NCI-H2171 (cell line): ENCODE measurements at places on chromosomes 2 and 18.
A peak's percentile ranks its signal among the peaks of the same experiment; 100 is the strongest.

- DNase-seq = no peak
These were observed 349.5 kb downstream of the IRS1 start for GRCh38 chr2:226450141-226450540.

- no peak for DNase-seq
These were observed 62.6 kb upstream of the ALPP start for GRCh38 chr2:232315923-232316299.

DNA sequence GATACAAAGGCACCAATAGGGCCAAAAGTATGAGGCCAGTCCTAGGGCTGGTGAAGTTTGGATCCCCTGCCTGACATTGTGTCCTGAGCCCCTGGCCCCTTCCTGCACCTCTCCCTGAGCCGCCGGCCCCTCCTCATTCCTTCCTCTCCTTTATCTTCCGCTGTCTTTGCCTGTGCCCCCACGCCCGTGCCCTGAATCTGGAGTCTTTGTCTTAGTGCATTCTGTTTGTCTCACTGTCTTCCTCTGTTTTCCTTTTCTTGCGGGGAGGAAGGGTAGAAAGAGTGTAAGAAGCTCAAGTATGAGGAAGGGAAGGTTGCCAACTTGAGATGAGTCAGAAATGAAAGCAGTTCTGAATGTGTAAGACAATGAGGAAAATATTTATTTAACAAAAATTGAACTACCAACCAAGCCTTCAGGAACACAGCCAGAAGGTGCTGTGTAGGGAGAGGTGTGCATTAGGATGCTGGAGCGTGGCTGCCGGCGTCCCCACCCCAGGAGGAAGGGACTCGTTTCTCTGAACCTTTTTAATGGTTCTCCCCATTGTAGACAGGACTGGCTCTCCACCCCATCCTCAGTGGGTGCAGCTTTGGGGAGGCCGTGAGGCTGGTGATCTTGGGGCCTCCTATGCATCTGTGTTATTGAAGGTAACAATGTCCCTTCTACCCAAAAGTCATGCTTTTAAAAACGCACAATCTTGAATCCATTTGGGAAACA lies 133.1 kb downstream of the NEDD4L start:
- no peak for DNase-seq

GRCh38 chr2:54956111-54956627 lies 94.1 kb downstream of the RTN4 start:
- DNase-seq = no peak

- DNase-seq = no peak
These were observed 11.1 kb downstream of the DHRS9 start for GRCh38 chr2:169080250-169081069.

- no peak for DNase-seq
These were observed 80.3 kb upstream of the SESTD1 start for GRCh38 chr2:179344970-179345369.

- no peak for DNase-seq
These were observed 3.3 kb upstream of the HJURP start for GRCh38 chr2:233857511-233858141.

DNA sequence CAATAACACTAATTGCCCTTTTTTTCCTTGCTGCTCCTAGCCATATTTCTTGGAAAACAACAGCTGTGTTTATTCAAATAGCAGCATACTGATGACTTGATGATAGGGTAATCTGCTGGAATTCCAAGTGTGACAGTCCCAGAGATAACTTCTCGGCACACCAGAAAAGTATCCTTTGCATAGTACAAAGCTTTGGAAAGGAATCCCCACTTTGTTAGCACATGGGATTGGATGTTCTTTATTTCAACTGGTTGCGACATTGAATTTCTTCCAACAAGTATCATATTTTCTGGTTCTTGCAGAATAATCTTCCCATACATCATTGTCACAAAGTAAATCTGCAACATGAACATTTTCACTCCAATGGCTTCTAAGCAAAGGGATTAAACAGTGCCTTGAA lies 445.8 kb upstream of the ACVR2A start:
- DNase-seq = no peak

DNA sequence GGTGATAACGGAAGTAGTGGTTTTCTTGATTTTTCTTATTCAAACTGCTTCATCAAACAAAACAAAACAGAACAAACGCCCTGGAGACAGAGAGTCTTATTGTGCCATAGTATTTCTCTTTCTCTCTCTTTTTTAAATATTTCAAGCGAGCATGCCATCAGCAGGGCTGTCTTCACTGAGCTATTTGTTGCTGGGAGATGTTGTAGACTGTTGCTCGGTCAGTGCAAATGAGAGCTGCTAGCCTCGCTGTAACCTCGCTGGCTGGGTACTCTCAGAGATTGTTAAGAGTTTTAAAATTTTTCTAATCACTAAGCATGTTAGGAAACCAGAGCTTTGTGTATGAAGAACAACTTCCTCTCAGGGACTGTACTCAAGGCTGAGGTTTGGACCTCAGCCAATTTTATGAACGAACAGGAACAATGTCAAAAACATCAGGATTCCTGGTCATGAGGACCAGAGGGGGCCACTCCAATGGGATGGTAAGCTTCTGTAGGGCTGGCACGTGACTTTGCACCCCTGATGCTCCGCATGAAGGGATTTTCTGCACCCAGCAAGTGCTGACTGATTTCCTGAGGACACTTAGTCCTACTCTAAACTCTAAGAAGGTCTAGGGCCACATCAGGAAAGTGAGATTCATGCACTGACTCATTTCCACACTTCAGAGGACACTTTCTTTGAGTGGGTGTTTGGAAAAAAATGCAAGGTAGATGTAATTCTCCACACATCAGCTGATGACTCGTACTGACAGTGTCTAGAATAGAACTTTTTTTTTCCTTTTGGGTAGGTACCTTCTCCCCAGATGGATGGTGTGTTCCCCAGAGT lies 59.8 kb upstream of the IL1R1 start:
- DNase-seq = no peak

DNA sequence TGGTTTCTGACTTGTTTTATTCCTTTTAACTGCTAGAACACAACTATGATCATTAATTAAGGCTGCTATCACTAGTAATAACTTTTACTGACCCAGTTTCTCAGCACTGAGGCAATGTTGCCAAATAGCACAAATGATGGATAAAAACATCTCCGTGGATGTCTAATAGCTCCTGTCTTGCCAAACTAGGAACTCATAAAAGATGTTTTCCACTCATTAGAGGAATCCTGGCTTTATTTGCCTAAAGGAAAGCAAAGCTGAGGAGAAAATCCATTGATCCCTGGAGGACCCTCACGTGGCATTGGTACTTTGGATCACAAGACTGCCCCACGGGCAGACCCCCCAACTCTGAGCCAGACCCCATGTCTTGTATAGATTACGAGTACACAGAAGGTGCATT lies 96.1 kb upstream of the ZNF397 start:
- DNase-seq = no peak

- DNase-seq = peak; percentile 37
These were observed 1.1 kb upstream of the SEH1L start for GRCh38 chr18:12946549-12947284.

DNA sequence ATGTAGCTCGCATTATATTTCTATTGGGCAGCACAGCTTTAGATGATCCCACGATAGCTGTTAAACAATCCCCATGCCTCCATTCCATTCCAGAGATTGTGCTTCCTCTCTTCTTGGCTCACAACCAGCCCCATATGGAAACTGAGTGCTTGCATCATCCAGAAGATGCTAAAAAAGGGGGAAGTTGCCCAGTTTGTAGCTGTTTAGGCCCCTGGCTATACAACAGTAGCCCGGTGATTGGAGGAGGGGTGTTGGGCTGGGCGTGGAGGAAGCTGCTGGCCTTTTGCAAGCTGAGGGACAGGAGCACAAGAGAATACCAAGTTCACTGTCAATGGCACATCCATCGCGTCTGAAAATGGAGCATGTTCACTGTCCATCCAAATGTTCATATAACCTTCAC lies 360.2 kb downstream of the ALK start:
- no peak for DNase-seq

- DNase-seq = no peak
These were observed 46.5 kb downstream of the FARSB start for GRCh38 chr2:222609381-222609780.

DNA sequence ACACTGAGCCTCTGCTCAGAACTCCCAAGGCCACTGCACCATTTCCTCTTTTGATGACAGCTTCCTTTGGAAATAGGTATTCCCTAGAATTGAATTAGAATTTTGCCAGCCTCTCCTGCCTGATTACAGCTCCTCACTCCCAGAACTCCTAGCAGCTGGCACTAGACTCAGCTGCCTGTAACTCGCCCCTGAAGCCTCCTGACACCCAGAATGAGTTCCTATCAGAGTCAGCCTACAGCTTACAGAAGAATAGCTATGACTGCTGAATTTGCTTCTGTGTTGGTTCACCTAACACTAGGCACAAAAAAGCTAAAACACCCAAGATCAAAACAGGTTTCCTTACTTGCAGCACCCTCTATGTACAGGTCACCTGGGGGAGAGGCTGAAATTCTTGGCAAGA lies 108.2 kb upstream of the PTPRM start:
- DNase-seq = no peak

DNA sequence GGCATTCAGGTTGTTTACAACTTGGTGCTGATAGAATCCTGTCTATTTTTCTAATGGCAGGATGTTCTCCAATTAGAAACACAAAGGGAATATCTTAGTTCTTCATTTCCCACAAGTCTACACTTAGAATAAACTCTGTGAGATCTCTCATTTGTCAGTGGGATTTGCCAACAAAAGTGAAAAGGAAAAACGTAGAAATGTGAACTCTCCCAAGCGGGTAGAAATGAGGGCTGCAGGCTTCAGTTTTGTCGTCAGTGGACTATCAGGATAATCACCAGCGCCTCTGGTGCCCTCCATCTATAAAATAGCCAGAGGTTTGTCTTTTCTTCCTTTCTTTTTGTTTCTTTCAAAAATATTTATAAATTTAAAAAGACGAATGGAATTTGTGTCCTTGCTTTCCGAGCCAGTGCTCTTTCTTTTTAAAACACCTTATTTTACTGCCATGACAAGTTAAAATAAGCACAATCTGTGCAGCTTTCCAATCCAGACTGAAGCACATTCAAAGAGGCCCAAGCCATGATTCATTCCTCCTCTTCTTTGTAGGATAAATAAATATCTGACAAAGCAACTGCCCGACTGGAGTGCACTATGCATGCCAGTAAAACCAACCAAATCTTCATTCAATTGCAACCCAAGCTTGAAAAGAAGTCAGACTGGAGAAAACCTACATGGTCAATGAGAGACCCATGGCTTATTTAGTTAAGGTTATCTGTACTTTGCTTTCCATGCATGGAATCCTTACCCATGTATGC lies 185.8 kb downstream of the ANKRD44 start:
- DNase-seq = no peak

GRCh38 chr2:212975333-212975732 lies 176.1 kb downstream of the IKZF2 start:
- no peak for DNase-seq

- no peak for DNase-seq
These were observed 60.6 kb downstream of the FMNL2 start for GRCh38 chr2:152395572-152395971.

DNA sequence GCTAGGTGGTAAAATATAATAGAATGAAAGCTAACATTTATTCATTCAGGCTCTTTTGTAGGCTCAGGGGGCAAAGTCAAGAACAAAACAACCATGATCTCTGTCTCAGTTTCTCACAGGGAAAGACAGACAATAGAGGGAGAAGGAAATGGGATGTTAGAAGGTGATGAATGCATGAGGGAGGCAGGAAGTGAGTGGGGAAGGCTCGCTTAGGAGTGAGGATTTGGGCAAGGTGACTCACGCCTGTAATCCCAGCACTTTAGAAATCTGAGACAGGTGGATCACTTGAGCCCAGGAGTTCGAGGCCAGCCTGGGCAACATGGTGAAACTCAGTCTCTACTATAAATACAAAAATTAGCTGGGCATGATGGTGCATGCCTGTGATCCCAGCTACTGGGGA lies 88.4 kb downstream of the CTIF start:
- DNase-seq = no peak

DNA sequence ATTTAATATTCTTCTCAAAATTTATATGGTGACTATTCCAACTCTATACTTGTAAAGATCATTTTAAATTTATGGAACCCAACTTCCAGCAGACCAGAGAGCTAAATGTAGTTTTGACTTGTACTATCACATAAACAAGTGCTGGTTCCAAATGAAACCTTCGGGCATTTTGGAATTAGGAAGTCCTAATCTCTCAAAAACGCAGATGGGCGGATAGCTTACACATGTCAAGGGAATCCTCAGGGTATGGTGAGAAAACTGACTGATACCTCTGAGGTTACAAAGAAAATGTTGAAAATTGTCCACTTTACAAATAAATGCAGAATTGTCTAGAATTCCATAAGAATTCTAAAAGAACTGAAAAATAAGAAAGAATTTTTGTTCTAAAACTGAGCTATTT lies 224.1 kb downstream of the SS18 start:
- DNase-seq = no peak

DNA sequence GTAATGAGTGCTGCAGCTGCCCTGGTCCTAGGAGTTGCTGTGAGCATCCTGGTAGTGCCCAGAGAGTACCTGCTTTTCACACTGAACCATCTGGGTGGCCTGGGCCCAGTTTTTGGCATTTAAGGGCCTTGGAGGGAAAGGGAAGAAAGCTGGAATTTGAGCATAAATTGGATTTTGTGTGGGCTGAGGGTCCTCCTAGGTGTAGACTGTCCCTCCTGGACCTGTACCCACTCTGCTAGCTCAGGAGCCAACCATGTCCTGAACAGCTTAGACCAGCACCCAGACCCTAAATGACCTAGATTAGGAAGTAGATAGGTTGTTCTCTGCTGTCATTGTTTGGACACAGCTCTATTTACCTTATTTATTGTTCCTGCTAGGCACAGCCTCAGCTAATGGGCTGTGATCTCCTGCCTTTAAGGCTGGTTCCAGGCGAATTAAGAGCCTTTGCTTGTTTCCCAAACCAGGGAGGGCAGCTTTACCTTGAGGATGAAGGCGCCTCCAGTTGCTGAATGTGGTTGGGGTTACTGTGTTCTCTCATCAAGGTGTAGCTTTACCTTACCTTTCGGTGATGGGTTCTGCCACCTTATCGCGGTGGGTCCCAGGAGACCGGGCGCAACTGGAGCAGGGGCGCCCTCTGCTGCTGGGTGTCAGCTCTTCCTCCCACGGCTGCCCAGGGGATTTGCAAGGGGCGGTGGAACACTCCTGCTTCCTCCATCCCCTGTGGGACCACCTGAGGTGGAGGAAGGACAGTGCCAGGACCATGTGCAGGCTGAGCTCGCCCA lies 34.4 kb downstream of the ITGA6 start:
- DNase-seq = peak; percentile 56

DNA sequence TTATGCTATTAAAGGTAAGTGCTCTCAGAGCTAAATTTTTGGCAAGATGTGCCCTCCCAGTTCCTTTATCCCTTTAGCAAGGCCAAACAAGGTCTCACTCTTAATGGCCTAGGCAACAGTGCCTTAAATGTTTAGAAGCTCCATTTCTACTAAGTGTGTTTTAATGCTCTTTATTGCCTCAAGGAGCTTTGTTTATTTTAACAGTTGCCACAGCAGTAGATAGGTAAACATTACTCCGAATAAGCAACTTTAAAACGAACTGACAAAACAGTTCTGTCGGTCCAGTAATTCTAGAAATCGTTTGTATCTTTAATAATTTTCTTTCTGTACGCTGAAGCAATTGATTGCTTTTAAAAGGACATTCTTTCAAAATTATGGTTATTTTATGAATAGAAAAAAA lies 74.5 kb downstream of the PIEZO2 start:
- no peak for DNase-seq
